ENCODE measurements at places on chromosomes 4 and X.

GRCh38 chrX:20139966-20140365 lies 1.7 kb downstream of the EIF1AX start:
- no peak for DNase-seq

DNA sequence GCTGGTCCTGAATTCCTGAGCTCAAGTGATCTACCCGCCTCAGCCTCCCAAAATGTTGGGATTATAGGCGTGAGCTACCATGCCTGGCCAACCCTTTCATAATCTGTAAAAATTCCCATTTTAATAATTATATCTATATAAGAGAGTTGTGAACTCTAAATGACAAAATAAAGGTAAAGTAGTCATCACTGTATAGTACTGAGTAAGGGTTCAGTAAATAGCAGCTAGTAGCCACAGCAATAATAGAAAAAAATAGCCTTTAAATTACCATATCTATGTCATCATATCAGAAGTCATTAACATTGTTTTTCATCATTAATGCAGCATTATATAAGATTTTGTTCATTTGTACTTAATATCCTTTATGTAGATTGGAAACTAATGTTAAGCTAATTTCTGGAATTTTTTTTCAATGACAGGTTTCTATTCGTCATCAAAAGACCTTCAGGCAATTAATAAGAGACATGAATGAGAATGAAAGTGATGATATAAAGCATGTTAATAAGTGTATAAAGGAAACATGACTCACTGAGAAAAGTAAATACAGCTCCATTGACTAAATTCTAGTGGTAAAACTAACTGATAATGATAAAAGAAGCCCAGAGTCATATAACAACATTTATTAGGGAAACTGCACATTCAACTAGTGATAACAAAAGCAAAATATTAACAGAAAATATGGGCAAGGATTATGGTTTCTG lies 85.9 kb upstream of the UGT8 start:
- DNase-seq: no peak

DNA sequence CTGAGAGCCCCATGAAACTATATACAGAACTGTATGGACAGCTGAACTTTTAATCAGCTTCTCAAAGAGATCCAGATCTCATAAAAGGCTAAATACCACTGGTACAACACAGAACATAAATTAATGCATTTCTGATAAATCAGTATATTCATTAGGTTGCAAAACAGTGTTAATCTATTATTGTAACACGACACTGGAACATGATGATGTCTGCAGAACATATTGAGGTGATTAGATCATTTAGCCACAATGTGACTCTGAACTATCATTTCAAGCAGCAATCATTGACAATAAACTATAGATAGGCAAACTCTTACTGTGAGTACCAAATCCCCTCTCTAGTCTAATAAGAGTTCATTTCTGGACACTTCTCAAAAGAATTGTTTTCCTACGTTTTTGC lies 50.3 kb downstream of the GASK1B start:
- no peak for DNase-seq

- no peak for DNase-seq
These were observed 392.0 kb downstream of the UBE2NL start for GRCh38 chrX:144275843-144276242.
